ENCODE measurements at places on chromosomes 1 and 21.

GRCh38 chr1:25644962-25645361 is 28.4 kb downstream of the MAN1C1 start:
- DNase-seq, result no peak

- no peak for DNase-seq
These were observed 391.0 kb downstream of the PTPRC start for GRCh38 chr1:199029855-199030254.

GRCh38 chr1:31658721-31659120 is 14.0 kb upstream of the PEF1 start:
- DNase-seq, result no peak

DNA sequence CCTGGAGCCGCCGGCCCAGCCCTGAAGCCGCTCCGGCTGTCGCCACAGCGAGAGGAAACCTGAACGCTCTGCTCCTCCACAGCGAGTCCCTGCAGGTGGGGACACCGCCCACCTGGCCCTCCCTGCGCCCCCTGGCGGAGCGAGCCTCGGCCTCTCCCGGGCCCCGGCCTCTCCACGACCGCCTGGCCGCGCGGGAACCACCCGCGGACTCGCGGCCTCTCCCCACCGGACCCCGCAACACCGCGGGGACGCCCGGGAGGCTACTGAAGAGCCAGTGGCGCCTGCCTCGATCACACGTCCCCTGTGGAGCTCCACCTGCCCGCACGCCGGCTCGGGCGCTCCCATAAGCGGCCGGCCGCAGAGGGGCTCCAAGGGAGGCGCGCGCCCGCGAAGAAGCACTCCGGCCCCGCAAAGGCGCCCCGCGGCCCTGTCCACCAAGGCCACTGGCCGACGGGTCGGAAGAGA is 109.6 kb downstream of the KCNN3 start:
- DNase-seq, result peak; percentile 85

DNA sequence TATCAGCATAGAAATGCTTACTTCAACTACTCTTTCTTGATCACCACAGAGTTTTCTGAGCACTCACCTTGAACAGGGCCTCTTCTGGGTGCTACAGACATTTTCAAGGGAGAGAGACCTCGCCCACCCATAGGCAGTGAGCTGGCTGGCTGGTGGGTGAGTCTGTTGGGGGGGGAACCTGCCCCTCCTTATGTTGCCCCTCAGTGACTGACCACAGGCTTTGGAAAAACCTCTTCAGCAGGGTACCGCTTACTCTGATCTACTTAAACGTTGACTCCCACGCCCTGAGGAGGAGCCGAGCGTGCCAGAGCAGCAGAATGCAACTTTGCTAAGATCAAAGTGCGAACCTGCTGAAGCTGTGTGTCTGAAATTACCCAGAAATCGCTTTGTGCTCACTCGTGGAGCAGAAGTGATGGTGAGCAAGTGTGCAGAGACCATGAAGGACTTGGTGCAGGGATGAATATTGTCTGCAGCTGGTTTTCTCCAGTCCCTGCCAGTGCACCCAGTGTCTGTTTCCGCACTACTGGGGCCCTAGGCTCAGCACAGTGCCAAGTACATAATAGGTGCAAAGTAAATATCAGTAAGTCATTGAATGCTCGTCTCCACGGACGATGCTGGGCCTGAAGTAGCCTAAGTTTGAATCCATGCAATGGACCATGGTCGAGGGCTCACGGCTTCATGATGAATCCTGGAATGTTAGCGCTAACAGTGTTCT is 158.7 kb upstream of the IRF2BP2 start:
- DNase-seq, result no peak

DNA sequence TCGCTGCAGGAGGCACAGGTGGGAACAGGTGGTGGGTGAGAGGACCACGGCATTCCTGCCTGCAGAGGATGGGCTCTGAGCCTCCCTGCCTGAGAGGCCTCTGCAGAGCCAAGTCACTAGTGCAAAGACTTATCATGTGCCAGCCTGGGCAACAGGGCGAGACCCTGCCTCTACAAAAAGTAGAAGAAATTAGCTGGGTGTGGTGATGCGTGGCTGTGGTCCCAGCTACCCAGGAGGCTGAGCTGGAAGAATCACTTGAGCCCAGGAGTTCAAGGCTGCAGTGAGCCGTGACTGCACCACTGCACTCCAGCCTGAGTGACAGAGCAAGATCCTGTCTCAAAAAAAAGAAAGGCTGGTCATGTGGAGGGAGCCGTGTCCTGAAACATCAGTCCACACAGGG is 46.4 kb downstream of the PKNOX1 start:
- DNase-seq, result no peak

GRCh38 chr21:45981151-45982091 is at the start of gene COL6A1:
COL6A1 (plus strand) TSS chr21:45981770; CDS start chr21:45981851, 81 bp downstream.
- DNase-seq, result peak; percentile 37

DNA sequence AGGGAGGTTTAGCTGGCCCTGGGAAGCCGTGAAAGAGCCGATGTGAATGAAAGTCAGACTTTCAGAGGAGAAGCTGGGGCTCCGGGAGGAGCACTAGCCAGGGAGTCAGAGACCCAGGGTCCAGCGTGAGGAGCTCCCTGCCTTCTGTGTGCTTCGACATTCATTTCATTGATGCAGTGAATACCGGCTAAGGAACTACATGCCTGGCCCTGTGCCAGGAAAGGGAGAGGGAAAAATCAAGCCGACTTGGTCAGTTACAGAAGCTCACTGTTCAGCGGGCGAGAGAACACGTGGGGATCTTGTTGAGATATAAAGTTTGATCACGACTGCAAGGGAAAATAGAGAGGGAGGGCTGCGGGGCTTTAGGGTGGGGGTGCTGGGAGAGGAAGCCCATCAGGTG is 76.7 kb upstream of the RUNX3 start:
- DNase-seq, result no peak

GRCh38 chr1:61635557-61635956 is 89.4 kb downstream of the TM2D1 start:
- no peak for DNase-seq

DNA sequence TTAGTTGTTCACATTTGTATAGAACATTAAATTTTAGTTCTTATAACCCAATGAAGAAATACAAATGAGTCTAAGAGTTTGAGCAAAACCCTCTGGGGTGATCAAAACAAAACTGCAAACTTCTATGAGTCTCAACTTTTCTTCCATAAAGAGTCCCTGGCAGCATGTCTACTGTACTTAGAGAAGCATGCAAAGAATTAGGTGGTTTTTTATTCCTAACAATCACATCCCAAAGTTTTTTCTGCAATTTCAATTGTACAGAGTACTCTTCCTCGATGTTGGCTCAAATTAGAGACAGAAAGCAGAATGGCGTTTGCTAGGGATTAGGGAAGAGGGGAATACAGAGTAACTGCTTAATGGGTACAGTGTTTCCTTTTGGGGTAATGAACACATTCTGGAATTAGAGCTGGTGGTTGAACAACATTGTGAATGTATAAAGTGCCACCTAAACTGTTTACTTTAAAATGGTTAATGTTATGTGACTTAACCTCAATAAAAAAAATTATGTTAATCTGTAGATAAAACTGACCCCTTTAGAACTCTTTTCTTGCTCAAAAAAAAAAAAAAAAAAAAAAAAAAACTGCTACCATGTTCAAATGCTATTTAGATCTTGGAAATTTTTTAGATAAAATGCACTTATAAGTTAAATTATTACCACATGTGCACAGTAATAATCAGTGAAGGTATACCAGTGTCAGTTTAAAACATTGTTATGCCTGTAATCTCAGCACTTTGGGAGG is 4.8 kb downstream of the RC3H1 start:
- DNase-seq, result no peak

GRCh38 chr1:9529190-9529589 is 10.1 kb upstream of the SLC25A33 start:
- peak; percentile 41 for DNase-seq

- no peak for DNase-seq
These were observed 6.3 kb upstream of the TENT5C start for GRCh38 chr1:117599286-117600221.

- no peak for DNase-seq
These were observed 3.4 kb upstream of the CHI3L1 start for GRCh38 chr1:203189951-203190352.

- DNase-seq, result no peak
These were observed 585.8 kb upstream of the RGS18 start for GRCh38 chr1:191572479-191572878.

- no peak for DNase-seq
These were observed 12.4 kb downstream of the NRIP1 start for GRCh38 chr21:15052459-15052763.

DNA sequence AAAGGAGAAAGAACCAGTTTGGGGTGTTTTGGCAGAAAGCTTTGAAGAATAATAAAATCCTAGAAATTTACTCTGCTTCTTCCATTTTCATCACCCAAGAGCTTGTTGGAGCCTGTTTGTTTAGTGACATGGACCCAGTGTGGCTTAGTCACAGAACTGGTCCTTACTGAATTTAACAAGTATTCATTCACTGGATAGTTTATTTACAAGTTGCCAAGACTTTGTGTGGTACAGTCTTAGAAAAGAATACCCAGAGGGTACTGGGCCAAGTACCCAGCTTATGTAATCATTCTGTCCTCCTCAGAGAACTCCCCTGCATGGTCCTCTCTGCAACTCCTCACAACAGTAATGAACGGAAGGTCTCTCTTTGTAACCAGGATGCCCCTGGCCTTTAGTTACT is 16.4 kb downstream of the RAB4A start:
- DNase-seq, result no peak

DNA sequence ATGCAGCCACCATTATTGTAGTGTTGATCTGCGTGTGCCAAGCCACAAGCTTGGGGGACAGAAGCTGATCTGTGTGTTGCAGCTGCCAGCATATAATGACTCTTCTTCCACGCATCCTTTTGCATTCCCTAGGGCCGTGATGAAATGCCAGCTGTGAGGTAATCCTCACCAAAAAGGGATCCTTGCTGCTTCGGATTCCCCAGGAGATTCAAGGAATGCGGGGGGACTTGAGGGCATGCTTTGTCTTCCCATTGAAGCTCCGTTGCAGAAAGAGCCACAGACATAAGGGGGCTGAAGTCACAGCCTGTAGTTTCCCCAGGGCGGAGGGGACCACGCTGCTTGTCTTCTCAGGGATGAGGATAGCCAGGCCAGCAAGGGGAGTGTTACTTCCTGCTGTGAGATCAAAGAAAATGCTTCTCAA is 281.6 kb upstream of the FMN2 start:
- no peak for DNase-seq

DNA sequence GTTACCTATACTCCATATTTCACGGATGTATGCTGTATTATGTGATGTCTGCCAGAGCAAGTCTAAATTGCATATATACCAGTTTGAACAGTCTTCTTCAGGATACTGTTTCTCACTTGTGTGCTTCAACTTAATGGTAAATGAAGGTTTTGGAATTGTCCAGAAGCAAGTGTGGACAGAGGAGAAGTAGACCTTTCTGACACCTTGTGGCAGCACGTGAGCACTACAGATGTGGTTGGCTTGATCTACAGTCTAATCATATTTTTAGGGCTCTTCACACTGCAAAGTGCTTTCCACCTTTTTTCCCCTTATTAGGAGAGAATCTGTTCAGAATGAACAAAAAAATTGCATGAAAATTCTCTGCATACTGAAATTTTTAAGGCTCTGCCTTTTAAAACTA is 10.9 kb downstream of the MORC3 start:
- DNase-seq, result peak; percentile 36

GRCh38 chr1:155946633-155947219 is 5.3 kb downstream of the RXFP4 start:
- DNase-seq, result peak; percentile 10

DNA sequence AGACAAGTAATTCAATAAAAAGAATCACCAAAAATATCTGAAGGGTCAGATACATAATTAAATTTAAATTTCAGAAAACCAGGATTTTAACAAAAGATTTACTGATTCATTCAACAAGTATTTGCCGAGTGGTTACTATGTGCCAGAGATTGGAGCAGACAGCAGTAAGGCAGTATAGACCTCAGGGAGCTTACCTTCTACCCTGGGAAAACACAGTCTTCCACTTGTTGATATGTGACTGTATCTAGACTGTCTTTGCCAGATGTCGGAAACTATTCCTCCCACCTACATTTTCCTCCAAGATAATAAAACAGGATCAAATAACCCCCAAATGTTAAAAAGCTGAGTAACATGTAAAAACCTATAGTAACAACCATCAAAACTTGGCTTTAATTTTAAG is 6.2 kb downstream of the HNRNPR start:
- DNase-seq, result no peak

DNA sequence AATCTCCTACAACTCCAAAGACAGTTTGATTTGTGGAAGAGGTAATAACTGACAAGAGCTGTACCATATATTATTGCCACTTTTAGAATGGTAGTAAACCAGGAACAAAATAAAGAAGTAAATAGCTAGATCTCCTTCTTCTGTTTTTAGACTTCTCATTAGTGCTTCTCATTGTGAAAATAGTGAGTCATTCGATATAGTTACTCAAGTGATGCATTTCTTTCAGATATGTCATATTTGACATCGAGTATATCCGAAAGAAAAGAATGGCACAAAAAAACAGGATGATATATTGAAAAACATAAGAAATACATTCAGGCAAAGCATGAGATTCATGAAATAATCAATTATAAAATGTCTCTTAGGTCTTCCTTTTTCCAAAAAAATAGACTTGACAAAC is 1346.1 kb downstream of the BRINP3 start:
- DNase-seq, result no peak

- no peak for DNase-seq
These were observed 1.1 kb upstream of the FABP3 start for GRCh38 chr1:31373897-31374486.

DNA sequence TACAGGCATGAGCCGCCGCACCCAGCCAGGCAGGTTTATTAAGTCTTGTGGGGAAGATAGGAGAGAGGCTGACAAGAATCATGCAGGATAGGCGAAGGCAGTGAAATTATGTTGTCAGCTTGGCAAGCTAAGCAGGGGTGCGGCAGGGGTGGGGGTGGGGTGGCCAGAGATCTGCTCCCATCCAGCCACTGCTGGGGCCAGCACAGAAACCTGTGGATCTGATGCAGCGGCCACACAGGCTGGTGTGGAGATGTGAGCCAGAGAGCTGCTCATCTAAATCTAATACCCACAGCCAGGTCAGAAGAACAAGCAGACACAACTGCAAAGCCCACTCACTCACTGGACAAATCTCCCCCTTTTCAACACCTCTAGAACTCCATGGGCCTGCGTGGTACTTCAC is 68.7 kb downstream of the KCTD3 start:
- no peak for DNase-seq

DNA sequence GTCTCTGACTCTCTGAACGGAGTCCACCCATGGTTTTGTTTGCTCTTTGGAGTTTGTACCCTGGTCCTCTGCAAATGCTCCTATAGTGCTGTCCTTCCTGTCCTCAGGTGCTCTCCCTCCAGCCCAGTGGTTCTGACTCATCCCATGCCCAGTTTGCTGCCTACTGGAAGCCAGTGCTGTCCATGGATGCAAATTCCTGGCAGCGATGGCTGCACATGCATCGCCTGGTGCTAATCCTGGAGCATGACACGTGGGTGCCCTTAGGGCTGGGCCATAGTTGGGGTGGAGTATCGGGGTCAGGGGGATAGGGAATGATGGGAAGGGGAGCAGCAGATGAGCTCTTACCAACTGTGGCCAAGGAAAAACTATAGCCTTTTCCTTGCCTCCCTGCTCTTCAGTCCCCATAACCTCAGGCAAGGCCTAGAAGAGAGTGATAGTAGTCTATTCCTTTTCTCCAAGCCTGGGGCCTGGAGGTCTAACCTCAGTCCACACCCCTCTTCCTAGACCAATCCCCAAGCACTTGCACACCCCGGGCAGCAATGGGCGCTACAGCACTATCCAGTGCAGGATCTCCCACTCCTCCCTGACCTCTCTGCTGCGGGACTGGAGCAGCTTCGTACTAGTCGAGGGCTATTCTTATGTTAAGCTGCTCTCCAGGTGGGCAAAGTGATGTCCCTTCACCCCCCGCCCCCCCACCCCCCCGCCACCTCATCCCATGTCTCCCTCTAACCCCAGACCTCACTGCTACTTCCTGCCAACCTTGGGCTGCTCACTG is 31.6 kb downstream of the HYI start:
- DNase-seq, result no peak

GRCh38 chr1:44239331-44239960 is 26.2 kb downstream of the DMAP1 start:
- no peak for DNase-seq
